GM10248 (cell line): ENCODE measurements at places on chromosomes 3 and 15.

DNA sequence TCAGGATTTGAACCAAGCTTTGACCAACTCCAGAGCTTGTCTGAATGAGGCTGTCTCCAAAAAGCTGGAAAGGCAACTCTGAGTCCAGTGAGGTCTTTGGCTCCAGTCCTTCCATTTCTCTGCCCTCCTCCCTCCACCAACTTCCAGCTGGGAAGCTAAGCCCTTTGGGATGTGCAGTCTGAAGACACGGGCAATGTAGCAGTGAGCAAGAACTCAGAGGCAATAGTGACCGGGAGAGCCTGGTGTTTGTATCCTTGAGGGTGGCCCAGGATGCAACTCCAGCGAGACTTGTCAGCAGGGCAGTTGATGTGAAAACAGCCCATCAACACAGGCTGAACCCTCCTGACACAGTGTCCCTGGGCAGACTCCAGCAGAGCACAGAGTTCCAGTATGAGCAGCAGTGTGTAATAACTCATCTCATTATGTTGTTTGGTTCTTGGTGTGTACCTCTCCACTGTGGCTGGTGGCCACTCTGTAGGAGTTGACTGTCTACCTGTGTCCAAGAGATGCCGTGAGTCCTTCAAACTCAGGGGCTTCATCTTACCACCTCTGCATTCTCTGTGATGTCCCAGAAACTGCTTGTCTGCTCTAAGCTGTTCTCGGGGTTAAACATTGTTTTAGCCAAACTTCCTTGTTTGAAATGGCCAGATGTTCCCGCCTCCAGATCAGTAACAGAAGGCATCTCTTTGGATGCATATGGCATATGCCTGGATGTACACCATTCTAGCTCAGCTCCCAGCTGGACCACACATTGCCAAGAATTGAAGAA, 6.6 kb downstream of the CDCP1 start:
- no peak for DNase-seq

GRCh38 chr3:120125992-120126391, 31.7 kb upstream of the GSK3B start:
- DNase-seq: no peak

DNA sequence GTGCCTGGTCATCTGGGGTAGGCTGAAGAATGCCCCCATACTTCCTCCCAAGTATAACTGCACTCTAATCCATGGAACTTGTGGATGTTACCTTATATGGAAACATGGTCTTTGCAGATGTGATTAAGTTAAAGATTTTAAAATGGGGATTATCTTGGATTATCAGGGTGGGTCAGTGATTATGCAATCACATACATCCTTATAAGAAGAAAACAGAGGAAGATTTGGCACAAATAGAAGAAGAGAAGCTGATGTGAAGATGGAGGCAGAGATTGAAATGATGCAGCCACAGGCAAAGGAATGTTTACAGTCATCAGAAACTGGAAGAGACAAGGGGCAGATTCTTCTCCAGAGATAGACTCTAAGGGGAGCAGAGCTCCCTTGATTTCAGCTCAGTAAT, 1.8 kb upstream of the MRPS22 start:
- no peak for DNase-seq

DNA sequence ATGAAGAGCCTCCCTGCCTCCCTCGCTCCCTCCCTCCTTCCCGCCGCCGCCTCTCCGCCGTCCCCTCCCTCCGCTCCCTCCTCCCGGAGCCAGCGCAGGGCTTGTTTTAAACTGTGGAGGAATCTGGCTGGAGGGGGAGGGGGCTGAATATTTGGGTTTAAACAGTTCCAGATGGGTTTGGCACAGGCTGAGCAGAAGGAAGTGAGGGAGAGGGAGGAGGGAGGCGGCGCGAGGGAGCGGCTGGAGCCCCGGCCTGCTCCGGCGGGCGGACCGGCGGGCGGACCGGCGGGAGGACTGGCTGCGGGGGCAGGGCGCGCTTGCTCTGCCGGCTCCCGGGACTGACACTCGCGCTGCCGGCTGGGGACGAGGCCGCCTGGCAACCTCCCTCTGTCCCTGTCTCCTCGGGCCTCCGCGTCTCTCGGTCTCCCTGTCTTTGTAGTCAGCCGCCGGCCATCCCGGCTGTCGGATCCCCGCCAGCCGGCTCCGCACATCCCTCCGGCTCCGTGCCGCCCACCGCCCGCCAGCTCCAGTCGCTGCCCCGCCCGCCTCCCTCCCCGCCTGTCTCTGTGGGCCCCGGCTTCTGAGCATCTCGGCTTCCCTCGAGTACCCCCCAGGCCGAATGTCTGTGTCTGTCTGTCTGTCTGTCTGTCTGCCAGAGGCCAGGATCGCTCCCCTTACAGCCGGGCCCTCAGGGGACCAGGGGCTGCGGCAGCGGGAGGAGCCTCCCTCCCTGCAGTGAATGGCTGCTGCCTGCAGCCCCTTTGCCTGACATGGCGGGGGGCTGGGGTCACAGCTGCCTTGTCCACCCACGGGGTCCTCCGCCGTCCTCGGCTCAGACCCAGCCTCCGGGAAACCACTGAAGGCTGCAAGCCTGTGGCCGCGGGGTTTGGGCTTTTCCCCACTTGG, 7.6 kb downstream of the EPHB3 start:
- DNase-seq: no peak

DNA sequence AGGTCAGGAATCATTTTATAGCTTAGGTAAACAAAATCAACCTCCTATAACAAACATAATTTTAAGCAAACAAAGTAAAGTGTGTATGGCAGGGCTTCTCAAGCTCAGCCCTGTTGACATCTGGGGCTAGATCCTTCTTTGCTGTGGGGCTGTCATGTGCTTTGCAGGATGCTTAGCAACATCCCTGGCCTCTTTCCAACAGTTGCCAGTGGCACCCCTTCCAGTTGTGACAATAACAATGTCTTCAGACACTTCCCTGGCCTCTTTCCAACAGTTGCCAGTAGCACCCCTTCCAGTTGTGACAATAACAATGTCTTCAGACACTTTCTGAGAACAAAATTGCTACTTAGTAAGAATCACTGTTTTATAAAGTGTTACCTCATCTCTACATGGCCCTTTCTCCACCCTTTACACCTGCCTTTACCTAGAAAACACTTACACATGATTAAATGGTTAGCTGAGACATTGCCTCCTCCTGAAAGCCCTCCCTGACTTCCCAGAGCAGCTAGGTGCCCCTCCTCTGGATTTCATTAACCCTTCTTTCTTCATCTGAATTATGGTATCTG, 194.0 kb upstream of the LMCD1 start:
- DNase-seq: no peak

GRCh38 chr15:100426937-100427336, 85.2 kb upstream of the ADAMTS17 start:
- no peak for DNase-seq

DNA sequence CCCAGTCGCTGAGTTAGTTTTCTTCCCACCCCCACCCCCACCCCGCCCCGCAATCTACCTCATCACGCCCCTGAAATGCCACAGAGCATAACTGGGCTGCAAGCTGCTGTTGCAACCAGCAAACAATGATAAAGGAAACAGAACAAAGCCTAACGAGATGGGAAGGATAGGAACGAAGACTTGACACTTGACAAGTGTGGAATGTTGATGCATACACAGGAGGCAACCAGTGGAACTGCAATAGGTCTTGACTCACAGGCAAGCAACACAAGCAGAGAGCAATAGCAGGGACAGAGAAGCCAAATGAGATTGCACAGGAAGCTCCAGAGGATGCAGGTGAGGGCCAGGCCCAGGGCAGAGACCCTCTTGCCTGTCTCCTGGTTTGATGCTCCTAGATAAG, 225.9 kb downstream of the IGSF11 start:
- no peak for DNase-seq

- peak; percentile 46 for DNase-seq
These were observed 57.6 kb downstream of the RAB11A start for GRCh38 chr15:65926899-65927298.

- no peak for DNase-seq
These were observed 36.9 kb upstream of the SNRK start for GRCh38 chr3:43249405-43249804.

DNA sequence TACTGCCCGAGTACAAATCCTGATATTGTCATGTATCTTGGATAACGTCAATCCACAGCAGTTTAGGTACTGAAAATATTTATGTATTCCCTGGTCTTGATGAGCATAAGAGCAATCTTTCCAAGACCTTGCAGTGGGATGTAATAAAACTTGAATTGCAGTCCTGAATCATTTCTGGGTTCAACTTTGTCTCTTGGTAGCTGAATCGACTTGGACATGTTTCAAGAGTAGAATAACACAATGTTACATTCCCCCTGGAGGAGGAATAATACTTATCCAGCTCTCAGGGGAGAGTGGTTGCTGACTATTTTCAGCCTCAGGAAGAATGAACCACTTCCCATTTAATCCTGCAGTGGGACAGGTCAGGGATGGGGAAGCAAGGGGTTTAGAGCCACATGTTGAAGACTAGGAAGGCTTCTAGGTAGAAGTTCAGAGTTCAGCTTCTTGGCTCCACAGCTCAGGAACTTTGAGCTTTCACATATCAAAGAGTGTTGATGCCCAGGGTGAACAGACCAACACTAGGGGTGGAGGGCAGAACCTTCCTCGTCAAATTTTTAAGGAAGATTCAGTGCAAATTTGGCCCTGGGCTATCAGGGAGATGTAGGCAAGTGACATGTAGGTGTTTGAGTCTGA, 43.4 kb upstream of the GPD1L start:
- DNase-seq: no peak

DNA sequence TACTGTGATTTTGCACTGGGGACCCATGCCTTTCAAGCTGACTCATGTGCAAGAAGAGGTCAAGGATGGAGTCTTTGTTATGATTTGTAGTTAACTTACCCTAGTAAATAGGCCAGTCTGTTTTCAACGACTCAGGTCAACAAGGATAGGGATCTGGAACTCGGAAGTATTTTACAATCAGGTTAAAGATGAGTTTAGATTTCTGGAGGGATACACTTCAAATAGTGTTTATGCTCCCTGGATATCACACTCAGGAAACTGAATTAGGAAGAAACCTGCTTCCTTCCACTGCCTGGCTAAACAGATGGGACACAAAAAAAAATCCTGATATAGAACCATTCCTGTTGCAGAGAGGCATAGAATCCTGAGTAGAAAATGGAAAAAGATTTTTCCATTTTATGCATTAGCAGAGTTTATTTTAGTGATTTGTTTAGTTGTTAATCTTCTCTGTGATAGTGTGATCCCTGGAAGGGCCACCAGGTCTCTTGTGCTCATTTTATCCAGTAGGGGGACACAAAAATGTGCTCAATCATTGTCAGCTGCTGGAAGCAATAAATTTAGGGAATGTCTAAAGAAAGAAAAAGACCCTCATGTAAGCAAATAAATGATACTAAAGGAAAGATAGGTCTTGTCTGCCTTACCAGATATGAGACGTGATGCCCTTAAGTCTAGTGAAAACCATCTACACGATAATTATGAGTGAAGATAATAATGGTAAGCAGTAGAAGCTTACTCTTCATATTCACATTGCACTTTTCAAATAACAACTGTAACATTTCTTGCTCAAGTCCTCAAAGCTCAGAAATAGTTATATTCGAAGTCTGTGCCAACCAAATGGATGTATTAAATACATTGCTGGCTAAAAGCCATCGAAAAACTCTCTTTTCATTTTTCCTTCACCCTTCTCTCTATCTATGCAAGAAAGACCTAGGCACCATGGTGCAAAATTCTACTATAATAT, 452.1 kb upstream of the KCNMB2 start:
- no peak for DNase-seq

GRCh38 chr15:101273534-101273933, 3.8 kb downstream of the SELENOS start:
- DNase-seq: no peak

DNA sequence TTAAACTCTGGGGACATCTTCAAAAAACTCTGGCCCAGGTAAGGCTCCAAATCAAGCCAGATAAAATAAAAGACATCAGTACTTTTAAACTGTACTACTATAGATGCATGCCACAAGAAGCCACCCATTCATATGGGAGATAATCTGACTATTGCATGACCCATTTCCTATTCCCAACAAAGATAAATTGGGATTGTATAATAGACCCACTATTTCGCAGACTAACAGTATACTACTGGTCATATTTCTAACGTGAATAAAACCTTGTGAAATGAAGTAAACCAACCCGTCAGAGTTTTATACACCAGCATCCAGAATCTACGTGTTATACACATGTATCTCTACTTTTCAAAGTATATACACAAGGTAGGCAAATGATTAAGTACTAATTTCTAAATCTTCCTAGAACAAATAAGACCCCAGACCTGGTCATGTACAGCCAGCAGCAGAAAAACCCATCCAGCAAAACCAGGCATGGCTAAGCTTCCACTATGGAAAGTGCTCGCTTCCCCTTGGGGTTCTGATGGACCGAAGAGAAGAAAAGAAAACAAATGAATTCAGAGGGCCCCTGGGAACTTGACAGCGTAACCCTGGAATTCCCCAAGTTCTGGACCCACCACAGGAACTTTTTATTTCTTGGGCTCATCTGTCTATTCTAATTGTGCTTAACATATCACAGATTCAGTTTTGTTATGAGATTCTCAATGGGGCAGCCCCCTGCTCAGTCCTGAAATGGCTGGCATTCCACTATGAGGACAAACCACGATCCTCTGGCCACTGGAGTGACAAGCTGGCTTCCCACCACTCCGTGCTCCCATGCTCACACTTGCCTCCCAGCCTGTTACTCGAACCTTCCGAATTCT, 69.1 kb downstream of the MB21D2 start:
- DNase-seq: peak; percentile 40

GRCh38 chr3:158769952-158770740, 31.7 kb upstream of the MFSD1 start:
- DNase-seq: no peak

GRCh38 chr3:18372786-18373405, 52.2 kb downstream of the SATB1 start:
- no peak for DNase-seq

GRCh38 chr15:48975472-48976419, 12.0 kb upstream of the SHC4 start:
- DNase-seq: peak; percentile 88

DNA sequence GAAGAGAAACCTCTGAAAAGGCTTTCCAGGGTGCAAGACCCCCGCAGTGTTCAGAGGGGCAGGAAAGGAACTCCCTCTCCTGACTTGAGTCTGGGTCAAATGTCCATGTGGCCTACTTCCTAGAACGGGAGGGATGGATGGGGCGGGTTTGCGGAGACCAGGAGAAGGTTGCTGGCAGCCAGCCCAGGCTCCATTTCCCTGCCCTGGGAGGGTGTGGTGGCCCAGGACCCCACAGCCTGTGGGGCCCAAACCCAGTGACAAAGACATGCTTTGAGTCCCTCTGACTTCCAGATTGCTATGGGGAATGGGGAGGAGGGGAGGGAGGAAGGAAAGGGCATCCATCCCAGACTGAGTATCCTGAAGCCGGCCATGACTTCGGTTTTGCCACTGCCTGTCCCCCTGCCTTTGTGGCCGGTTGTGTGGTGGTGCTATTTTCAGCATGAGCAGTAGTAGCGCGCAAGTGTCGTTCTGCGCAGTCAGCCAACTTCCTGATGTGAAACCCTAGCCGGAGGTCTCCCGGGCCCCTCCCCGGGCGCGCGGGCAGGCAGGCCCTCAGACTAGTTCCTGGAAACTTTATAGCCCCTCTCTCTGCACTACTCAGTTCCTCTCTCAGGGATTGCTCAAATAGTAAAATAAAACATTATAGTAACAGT, 24.4 kb downstream of the MAGEF1 start:
- DNase-seq: no peak
